ENCODE measurements at places on chromosomes 7 and 10.

DNA sequence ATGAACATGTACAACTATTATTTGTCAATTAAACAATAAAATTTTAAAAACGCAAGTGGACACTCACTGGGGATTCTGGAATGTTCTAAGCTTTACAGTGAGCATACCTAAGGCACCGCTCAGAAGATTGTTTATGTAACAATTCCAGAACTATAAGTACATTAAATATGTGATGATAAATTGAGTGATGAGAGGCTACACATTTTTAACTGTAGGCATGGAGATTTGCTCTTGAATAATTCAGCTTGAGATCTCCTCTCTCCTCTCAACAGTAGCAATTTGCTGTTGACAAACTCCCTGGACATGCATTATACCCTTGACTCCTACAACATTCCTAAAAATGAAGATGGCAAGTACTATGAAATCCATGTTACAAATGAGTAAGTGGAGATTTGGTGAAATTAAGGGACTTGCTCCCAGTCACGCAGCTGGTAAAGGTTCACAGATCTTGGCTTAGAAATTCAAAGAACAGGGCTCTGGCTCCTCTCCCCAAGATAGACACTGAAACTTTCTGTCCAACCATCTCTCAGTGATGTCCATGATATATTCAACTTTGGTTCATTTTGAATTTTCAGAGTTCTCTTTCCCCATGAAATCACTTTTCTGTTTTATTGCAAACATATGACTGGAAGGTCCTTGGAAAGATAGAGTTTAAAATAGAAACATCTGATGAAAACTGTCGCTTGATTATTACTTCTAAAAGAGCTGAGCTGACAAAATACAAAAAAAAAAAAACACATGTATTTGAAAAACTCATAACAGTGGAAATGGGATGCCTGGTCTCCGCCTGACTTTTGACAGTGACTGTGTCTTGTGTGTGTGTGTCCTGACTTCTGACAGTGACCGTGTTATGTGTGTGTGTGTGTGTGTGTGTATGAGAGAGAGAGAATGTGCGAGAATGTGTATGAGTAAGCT is 488.3 kb downstream of the TNS3 start:
- no peak for DNase-seq

- no peak for DNase-seq
These were observed 28.0 kb downstream of the CHST12 start for GRCh38 chr7:2431260-2431867.

DNA sequence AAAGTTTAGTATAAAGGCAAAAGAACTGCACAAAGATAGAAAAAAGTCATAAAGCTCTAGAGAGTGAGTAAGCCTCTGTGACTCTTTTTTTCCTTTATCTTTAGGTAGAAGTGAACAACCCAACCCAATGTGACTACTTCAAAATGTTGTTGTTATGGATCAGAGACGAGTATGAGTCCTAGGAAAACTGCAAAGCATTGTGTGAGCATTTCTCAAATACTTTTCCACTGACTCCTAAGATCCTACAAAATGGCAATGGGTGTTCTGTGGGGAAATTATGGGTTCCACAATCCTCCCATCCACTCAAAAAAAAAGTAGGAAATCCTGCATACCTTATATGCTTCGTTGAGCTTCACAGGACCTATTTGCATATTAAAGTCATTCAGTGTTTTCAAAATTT is 177.1 kb downstream of the DGKI start:
- DNase-seq, result no peak

- DNase-seq, result no peak
These were observed 112.3 kb downstream of the PLXNA4 start for GRCh38 chr7:132463922-132464321.

DNA sequence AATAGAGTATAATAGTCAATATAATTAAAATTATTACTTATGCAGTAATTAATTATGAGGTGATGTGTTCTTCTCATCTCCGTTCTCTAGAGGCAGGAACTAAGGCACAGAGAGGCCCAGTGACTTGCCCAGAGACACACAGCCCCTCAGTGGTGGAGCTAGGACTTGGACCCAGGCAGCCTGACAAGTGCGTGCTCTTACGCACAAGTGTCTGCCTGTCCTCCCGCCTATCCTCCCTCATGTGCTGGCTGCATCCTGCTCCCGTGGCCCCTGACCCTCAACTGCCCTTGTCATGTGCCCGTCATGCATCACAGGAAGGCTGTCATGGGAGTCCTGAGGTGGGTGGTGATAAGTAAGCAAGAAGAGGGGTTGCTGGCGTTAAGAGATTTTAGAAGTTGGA is 14.3 kb downstream of the IL2RA start:
- DNase-seq, result no peak

GRCh38 chr7:151676759-151677158 is 157.1 kb upstream of the RHEB start:
- DNase-seq, result no peak

GRCh38 chr7:28570113-28570969 is 158.0 kb downstream of the CREB5 start:
- no peak for DNase-seq

- DNase-seq, result no peak
These were observed 312.8 kb upstream of the ZMIZ1 start for GRCh38 chr10:78755877-78756455.

DNA sequence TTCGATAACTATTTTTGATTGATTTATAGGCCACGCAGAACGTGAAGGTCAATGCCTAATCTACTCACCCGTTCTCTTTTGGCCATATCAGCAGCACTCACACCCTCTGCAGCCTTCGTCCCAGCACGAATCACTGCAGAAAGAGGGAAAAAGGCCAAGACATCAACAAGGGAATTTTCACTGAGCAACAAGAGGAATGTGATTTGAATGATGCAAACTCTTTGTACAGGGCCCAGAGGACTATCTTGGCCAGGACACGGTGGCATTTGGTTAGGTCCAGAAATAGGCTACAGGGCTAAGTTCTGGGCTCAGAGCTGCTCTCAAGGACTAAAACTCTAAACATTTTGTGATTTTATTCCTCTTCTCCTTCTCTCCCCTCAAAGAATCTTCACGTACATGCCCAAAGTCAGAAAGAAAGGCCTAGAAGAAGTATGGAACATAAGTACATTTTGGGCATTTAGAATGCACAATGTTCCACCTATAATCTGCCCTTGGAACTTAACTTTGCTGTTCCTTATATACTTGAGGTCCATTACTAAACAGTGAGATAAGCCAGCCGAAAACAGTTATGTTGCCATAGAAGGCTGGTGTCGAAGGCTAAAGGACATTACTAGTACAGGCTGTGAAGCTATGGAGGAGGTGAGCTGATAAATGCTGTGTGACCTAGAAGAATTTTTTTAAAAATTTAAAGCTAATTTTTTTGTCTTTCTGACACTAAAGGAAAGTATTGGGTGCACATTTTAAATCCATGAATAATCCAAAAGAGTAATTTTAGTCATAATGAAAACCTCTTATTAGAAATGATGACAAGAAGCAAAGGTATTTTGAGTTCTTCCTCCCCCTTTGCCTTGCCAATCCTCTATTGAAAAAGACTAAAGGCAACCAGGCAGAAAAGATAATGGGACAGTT is 20.0 kb downstream of the RBM28 start:
- DNase-seq, result no peak

All from cortex of kidney (tissue), 1 donor.